ENCODE measurements at places on chromosomes 7 and 10.

DNA sequence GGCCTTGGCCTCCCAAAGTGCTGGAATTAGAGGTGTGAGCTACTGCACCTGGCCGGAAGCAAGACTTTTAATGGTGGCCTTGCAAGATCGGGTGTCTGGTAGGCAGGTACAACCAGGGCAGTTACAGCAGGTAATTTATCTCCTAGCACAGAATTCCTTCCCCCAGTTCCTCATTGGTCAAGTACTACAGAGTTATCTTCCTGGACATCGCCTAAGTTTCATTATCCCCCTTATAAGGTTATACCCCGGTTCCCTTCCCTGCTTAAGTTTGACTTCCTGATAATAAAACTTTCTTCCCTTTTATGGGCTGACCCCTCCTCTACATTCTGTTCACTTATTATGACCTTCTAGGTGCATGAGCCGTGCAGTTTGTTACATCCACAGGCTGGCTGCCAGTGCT is 19.0 kb upstream of the CYP3A43 start:
- DNase-seq, result peak; percentile 58

DNA sequence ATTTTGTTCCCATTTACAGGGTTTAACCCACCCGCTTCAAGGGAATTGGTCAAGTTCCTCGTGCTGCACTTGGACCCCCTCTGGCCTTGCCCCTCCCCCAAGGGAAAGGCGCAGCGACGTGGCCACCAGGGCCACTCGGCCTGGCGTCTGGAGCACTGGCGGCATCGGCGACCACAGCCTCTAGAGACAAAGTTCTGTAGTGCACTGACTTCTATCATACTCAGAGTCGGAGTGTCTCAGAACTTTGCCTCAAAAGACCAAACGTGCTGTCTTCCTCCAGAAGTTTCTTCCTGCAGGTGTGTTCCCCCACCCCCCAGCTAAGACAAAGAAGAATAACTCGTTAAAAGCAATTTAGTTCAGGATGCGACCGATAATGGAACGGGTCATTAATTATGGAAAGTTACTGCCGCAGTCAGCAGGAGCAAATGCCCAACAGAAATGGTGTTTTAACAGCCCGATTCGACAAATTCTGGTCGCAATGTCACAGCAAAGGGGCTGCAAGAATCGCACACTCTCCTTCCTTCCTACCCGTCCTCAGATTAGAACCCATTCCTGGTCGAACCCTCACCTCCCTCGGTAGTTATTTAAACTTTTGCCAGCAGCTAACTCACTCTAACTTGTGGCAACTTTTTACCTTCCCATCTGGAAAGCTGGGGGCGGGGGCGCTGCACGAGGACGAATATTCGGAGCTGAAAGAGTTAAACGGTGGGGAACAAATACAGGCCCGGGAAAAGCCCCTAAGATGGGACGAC is 202.1 kb upstream of the NFE2L3 start:
- DNase-seq, result peak; percentile 36

DNA sequence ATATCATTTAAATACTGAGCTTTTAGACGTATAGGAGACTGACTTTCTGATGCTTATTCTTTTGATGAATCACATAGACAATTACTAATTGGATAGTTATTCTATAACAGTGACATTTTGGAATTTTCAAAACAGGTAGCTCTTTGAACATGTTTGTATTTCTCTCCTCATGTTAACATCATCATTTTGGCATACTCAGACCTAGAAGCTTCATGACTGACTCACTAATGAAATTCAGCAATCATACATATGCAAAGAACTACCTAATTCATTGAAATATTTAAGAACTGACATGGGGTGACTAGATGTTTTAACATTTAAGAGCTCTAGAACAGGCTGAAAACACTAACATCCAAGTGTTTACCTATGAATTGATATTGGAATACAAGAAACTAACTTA is 192.3 kb downstream of the VTI1A start:
- no peak for DNase-seq

DNA sequence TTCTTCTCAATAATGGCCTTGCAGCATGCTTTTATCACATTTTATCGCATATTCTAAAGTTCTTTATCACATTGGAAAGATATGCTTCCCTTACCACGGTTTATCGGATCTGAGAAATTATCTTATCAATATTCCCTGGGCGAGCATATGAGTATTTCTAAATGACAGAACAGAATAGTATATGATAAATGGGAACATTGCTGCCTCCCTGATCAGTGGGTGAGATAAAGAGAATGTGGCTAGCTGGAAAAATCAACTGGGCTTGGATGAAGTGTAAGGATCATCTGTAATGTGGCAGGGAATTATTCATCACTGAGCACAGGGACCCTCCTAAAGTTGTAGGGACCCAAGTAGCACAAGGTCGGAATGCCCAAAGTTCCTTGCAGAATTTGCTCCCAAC is 667.4 kb upstream of the NRP1 start:
- DNase-seq, result no peak

DNA sequence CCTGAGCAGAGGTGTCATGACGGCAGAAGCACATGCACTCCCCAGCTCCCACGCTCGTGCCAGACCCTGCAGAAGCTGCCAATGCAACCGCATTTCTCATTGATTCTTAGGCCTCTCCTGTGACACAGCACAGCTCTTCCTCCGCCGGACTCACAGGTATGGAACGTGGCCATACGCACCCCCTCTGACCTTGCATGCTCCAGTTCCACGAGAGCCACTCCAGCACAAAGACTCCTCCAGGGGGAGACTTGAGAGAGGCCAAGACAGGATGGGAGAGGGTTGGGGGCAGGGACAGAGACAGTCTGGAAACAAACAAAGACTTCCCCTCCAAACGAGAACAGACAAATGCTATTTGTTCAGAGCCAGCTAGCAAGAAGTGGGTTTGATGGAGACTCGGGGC is 124.3 kb upstream of the PPP2R2D start:
- DNase-seq, result no peak

DNA sequence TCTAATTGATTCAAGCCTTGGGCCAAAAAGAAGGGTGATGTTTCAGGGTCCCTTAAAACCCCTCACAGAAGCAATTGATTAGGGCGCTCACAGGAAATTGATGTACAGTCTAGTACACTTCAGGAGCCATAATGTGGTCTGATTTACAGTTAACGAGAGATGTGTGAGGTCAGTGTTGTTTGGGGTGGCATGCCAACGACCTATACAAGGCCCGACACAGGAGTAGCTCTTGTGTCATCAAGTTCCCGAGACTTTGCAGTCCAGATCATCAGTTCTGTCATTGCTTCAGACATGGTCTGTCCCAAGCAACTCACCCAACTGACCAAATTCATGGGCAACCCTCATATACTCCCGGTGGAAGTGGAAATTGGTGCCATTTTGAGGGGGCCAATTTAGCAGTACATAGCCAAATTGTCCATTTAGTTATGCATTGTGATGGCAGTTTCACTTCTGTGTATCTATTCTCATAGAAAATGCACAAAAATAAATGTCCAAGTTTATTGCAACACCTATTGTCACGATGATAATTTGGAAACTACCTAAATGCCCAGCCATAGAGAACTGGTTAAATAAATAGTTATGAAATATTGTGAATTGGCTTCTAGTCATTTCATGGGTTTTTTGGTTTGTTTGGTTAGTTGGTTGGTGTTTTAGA is 18.0 kb upstream of the ARID5B start:
- no peak for DNase-seq

GRCh38 chr7:69309601-69310000 is 288.7 kb upstream of the AUTS2 start:
- DNase-seq, result no peak

DNA sequence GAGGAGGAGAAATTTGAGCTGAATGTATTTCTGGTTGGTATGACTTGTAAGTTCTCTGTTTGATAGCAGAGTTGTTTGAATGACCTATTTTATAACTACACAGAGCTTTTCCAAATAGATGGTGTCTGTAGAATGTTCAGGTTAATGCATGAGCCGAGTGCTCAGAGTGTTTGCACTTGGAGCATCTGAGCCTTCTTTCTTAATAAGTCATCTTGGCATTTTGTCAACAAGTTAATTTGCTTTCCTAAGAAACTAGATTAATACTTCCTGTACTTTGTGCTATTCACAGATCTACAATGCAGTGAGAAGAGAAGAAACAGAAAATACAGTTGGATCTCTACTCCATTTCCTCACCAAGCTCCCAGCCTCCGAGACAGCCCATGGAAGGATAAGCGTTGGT is 138.2 kb downstream of the PLCE1 start:
- DNase-seq, result no peak

GRCh38 chr10:44911081-44911540 is at the start of gene TMEM72:
TMEM72 (plus strand) TSS chr10:44911337; CDS start chr10:44911513, 176 bp downstream.
- peak; percentile 94 for DNase-seq

GRCh38 chr7:134395604-134396003 is 63.3 kb downstream of the AKR1B1 start:
- DNase-seq, result no peak

DNA sequence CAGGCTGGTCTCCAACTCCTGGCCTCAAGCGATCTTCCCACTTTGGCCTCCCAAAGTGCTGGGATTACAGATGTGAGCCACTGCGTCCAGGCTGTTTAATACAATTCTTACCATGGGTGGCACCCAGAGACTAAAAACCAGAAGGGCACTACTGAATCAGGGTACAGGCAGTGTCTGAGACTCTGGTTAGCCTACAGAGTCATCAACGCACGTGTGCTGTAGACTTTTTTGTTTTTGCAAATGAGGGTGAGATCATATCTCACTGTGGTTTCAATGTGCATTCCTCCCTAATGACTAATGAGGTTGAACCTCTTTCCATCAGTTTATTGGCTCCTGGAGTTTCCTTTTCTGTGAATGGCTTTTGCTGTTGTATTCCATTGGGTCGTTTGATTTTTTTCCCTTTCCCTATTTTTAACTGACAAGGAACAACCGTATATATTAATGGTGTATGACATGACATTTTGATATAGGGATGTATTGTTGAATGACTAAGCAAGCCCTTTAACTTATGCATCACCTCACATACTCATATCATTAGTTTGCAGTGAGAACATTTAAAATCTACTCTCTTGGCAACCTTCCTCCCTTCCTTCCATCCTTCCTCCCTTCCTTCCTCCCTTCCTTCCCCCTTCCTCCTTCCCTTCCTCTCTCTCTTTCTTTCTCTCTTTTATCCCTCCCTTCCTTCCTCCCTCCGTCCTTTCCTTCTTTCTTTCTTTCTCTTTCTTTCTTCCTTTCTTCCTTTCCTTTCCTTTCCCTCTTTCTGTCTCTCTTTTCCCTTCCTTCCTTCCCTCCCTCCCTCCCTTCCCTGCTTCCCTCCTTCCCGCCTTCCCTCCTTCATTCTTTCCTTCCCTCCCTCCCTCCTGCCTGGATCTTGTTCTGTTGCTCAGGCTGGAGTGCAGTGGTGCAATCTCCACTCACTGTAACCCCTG is 9.3 kb upstream of the TMEM270 start:
- DNase-seq, result peak; percentile 64

GRCh38 chr10:97627731-97628130 is 5.6 kb downstream of the MORN4 start:
- DNase-seq, result no peak

GRCh38 chr10:119104654-119105015 is 722 bp downstream of the DENND10 start:
- DNase-seq, result peak; percentile 67

DNA sequence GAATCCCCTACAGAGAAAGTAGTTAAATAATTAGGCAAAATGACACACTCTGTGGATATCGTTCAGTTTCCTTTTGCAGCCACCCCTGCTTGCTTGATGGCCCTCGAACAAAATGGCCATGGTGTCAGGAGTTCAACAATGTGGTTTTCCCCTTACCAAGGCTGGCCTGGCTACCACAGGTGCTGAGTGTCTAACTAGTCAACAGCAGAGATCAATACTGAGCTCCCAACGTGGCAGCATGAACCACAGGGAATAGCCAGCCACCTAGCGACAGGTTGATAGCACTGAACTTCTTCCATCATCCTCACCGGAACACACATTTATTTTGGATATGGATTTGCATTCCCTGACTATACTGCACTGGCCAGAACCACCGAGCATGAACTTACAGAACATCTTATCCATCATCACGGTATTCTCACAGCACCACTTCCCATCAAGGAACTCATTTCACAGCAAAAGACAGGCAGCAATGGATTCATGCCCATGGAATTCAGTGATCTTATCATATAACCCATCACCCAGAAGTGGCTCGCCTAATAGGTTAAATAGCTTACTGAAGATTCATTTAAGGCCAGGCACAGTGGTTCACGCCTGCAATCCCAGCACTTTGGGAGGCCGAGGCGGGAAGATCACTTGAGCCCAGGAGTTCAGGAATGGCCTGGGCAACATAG is 6.3 kb downstream of the C10orf67 start:
- peak; percentile 17 for DNase-seq

DNA sequence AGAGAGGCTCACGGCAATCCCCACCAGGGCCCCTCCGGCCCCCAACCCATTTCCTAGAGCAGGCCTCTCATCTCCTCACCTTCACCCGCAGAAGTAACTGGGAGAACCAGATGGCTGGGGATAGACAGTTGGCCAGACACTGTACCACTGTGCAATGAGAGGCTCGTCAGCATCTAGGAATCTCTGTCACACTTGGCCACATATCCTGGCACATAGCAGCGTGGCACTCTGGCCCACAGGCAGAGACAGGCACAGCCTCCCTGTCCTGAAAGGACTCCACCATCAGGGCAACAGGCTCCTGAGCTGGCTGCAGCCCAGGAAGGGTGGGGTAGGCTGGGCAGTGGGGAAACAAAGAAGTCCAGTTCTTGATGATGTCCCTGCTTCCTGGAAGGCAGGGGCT is 45.8 kb downstream of the C10orf143 start:
- DNase-seq, result no peak

GRCh38 chr7:130741331-130741995 is 7.5 kb upstream of the KLF14 start:
- DNase-seq, result no peak

GRCh38 chr10:30359373-30360206 is 10.5 kb upstream of the MTPAP start:
- peak; percentile 94 for DNase-seq

DNA sequence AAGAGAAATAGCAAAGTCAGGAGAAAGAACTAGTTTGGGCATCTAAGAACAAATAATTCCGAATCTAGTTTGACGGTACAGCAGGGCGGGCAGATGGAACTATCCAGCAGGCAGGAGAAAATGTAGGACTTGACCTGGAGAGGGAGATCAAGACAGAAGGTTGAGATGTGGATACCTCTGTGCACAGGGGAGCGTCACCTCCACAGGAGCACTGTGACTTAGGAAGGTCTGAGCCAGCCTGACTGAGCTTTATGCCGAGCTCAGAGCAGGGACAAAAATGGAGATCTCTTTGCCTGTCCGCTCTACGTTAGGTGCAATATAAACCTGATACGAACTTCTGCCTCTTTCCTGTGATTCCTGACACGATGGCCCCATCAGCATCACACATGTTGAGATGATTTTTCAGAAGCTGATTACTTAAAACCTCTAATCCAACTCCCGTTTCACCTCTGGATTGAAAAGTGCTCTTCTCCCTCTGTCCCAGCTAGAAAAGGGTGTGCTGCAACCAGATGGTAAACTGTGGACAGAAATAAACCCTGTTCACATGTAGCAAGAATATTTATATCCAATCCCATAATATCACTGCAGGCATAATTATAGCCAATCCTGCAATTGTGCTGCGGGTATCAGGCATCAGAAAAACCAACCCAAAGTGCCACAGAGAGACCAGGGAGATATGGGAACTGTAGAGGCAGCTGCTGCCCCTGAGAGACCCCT is 13.6 kb upstream of the SORBS1 start:
- DNase-seq, result no peak

GRCh38 chr10:35743351-35743750 is 101.3 kb upstream of the FZD8 start:
- no peak for DNase-seq
